A549 treated with Hydrocortisone at 1 μM for 4 hours (cell line): ENCODE measurements at places on chromosomes 12 and 14. TPM values are rescaled to one million over a fixed set of nuclear protein-coding genes. Genes with fewer than 3 reads are reported as not detected.

The DHRS2 gene
- total RNA-seq = 5.5 to 7.8 TPM (median 6.3 TPM) in 5 replicates

The TMEM233 gene
- 0.03 to 0.10 TPM in 2 of 5 replicates, not detected in the others for total RNA-seq

The INHBC gene
- total RNA-seq = 0.05 TPM in 1 of 5 replicates, not detected in the others

The ACSM4 gene
- not detected in 5 replicates for total RNA-seq

The DYRK4 gene
- total RNA-seq = 43.0 to 47.9 TPM (median 45.3 TPM) in 5 replicates

The ENDOU gene
- 0.05 TPM in 2 of 5 replicates, not detected in the others for total RNA-seq

The NANOG gene
- total RNA-seq = not detected in 5 replicates

The ETFBKMT gene
- 0.88 to 1.3 TPM (median 1.1 TPM) in 5 replicates for total RNA-seq
